ENCODE measurements at places on chromosomes 13 and 19. TPM values are rescaled to one million over a fixed set of nuclear protein-coding genes. Genes with fewer than 3 reads are reported as not detected.

PLIN4 gene
- 0.23 TPM for total RNA-seq

TSKS gene
- not detected for total RNA-seq

IL4I1 gene
- total RNA-seq = 0.23 TPM

RFPL4AL1 gene
- not detected for total RNA-seq

ZNF132 gene
- 14.1 TPM for total RNA-seq

PVR gene
- 33.7 TPM for total RNA-seq

ZNF556 gene
- total RNA-seq = 0.46 TPM

GAPDHS gene
- total RNA-seq = not detected

HSH2D gene
- not detected for total RNA-seq

ZNF730 gene
- 30.2 TPM for total RNA-seq

ALOX5AP gene
- 3.7 TPM for total RNA-seq

LILRA1 gene
- total RNA-seq = 0.23 TPM

RNF225 gene
- total RNA-seq = not detected

MBD3L2 gene
- not detected for total RNA-seq

PROZ gene
- total RNA-seq = not detected
